ENCODE measurements at places on chromosomes 16 and 17.

GRCh38 chr17:3036800-3037199 lies 26.6 kb downstream of the OR1D5 start:
- no peak for ATAC-seq

GRCh38 chr17:35653619-35654361 lies 66.7 kb downstream of the AP2B1 start:
- ATAC-seq = no peak

GRCh38 chr16:53509906-53510703 lies 7.1 kb upstream of the AKTIP start:
- ATAC-seq = peak; percentile 82

- ATAC-seq = peak; percentile 89
Observed at GRCh38 chr17:42744283-42744805, 496 bp downstream of the EZH1 start.

DNA sequence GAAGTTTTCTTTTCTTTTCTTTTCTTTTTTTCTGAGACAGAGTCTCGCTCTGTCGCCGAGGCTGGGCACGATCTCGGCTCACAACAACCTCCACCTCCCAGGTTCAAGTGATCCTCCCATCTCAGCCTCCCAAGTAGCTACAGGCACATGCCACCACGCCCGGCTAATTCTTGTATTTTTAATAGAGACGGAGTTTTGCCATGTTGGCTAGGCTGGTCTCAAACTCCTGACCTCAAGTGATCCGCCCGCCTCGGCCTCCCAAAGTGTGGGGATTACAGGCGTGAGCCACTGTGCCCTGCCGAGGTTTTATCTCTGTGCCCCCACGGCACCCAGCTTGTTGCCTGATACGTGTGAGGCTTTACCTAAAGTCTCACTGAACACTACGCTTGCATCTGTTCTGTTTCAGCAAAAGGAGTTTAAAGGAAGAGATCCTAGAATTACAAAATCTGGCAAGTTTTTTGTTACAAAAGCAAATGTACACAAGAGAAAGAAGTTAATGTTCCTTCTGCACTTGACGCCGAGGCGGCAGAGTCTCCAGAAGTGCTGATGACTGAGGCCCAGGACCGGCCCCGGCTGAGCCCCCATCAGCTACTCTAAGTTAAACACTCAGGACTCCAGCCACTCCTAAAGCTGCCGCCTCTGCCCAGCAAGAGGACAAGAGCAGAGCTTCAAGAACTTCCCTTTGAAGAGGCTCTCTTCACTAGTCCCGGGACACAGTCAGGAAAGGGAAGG lies 9.2 kb downstream of the ABCA3 start:
- no peak for ATAC-seq

DNA sequence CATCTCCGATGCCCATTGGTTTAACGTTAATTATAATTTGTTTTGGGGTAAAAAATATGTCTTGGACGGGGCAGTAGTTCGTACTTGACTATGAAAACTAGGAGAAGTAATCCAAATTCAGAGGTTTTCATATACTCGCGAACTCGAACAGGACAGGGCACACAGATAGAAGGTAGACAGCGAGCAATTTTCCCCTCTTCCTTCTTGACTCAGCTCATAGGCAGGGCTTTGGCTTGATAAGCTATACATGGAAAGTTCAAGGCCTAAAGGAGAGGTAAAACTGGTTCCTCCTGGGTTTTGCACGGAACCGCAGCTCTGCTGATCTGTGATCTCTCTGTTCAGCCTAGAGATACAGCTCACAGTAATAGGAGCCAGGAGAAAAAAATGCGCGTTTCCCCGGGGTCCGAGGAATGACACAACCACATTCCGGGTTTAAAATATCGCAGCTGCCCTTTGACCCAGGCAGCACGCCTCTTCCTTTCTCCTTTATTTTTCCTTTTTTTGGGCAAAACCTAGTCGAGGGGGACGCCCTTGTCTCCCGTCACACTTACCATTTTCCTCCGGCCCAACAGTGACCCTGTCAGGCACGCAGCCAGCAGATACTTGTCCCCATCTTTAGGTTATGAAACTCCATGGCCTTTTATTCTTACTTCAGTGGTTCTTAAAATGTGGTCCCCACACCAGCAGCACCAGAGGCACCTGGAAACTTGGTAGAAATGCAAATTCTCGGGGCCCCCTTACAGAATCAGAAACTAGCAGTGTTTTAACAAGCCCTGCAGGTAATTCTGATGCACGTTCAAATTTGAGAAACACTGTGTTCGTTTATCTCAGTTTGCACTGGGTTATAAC lies 1.7 kb upstream of the LASP1 start:
- ATAC-seq = peak; percentile 7

- no peak for ATAC-seq
Observed at GRCh38 chr16:60811051-60811608, 1225.1 kb downstream of the CDH8 start.

DNA sequence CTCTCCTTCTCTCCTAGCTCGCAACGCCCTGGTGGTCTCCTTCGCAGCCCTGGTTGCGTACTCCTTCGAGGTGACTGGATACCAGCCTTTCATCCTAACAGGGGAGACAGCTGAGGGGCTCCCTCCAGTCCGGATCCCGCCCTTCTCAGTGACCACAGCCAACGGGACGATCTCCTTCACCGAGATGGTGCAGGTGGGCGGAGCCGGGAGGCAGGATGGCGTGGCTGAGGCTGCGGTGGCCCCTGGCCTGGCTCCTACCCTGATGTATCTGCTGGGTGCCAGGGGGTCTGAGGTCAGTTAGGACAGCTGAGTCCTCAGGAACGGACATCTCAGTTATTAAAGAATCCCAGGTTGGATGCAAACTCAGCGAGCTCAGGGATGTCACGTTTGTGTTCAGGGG lies 16.7 kb downstream of the SLC26A11 start:
- ATAC-seq = no peak

GRCh38 chr17:8060274-8060673 lies 21.4 kb downstream of the ALOX15B start:
- ATAC-seq = peak; percentile 38

- ATAC-seq = no peak
Observed at GRCh38 chr17:40317345-40317873, 8.4 kb downstream of the RARA start.

DNA sequence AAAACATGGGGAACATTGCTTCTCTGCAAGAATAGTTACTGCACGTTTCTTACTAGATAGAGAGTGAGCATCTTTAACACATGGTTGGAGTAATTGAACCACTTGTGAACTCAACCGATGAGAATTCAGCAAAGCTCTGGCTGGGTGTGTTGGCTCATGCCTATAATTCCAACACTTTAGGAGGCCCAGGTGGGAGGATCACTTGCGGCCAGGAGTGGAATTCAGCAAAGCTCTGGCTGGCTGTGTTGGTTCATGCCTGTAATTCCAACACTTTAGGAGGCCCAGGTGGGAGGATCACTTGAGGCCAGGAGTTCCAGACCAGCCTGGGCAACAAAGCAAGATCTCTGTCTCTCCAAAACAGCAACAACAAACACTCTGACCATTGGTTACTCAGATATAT lies 865.9 kb downstream of the KCNJ2 start:
- ATAC-seq = no peak

DNA sequence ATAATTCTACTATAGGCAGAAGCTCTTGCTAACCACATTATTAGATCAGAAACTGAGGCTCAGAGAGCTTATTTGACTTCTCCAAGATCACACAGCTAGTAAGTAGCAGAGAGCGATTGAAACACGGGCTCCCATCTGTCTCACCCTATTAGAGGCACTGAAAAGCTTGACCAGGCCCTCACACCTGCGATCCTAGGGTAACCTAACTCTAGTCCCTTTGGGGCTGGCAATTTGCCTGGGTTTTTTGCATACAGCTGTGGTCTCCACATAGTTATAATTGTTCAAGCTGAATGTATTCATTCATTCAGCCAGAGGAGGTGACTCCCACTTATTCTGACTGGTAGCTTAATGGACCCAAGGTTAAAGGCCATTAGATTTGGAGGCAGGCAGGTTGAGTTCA lies 121.2 kb downstream of the ANKFN1 start:
- ATAC-seq = no peak

DNA sequence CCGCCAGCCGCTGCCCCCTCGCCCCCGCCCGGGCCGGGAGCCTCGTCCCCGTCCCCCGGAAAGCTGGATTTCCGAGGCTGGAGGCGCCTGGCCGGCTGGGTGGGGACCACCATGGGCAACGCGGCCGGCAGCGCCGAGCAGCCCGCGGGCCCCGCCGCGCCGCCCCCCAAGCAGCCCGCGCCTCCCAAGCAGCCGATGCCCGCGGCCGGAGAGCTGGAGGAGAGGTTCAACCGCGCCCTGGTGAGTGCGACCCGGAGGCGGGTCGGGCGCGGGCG lies 266 bp downstream of the FMNL1 start:
- no peak for ATAC-seq

DNA sequence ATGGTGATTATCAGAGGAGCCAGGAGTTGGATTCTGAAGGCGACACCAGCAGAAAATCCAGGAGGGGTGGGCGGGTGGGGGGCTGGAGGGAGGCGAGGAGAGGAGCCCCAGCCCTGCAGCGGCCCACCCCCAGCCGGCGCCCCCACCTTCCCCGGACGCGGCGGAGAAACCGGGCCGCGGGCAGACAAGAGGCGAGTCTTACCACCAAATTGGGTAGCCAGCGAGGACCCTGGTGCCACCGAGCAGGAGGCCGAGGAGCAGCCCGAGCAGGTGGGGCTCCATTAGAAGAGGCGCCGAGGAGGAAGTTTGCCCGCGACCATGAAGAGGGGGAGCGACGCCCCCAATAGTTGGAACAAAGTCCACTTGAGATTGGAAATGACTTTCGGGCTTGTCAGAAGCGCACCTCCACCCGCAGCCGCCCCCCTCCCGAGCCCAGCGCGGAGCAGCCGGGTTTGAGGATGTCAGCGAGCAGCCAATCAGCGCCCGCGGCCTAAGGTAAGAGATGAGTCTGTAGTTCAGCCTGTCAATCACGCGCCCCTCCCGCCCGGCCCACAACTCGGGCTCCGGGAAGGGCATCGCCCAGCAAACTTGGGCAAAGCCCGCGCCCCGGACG lies at the start of gene WNT3:
Gene WNT3, minus strand, starts transcription at position 377 of the 613 bp plus-strand sequence. Its CDS starts 95 bp downstream, at position 282.
- no peak for ATAC-seq

GRCh38 chr16:7689234-7689633 lies 356.6 kb downstream of the RBFOX1 start:
- ATAC-seq = no peak

DNA sequence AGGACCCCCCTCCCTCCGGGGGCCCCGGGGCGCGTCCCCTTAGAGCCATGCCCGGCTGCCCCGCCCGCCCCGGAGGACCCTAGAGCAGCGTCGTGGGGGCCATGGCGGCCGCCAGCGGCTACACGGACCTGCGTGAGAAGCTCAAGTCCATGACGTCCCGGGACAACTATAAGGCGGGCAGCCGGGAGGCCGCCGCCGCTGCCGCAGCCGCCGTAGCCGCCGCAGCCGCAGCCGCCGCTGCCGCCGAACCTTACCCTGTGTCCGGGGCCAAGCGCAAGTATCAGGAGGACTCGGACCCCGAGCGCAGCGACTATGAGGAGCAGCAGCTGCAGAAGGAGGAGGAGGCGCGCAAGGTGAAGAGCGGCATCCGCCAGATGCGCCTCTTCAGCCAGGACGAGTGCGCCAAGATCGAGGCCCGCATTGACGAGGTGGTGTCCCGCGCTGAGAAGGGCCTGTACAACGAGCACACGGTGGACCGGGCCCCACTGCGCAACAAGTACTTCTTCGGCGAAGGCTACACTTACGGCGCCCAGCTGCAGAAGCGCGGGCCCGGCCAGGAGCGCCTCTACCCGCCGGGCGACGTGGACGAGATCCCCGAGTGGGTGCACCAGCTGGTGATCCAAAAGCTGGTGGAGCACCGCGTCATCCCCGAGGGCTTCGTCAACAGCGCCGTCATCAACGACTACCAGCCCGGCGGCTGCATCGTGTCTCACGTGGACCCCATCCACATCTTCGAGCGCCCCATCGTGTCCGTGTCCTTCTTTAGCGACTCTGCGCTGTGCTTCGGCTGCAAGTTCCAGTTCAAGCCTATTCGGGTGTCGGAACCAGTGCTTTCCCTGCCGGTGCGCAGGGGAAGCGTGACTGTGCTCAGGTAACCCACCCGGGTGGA lies 759 bp downstream of the ALKBH5 start:
- no peak for ATAC-seq

DNA sequence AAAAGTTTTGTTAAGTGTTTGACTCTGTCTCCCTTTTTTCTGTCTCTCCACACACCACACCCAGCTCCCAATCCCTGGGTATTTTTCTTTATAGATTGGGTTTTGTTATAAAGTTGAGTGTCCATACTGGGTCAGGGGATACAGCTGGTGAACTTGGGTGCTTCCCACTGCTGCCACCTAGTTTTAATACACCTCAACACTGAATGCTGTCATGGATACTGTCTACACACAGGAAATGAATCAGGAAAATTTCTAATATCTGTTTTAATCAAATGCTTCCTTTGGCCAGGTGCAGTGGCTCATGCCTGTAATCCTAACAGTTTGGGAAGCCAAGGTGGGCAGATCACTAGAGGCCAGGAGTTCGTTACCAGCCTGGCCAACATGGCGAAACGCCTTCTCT lies 5.3 kb upstream of the TAOK1 start:
- ATAC-seq = no peak

- ATAC-seq = no peak
Observed at GRCh38 chr16:83247767-83248372, 559.9 kb upstream of the HSBP1 start.

DNA sequence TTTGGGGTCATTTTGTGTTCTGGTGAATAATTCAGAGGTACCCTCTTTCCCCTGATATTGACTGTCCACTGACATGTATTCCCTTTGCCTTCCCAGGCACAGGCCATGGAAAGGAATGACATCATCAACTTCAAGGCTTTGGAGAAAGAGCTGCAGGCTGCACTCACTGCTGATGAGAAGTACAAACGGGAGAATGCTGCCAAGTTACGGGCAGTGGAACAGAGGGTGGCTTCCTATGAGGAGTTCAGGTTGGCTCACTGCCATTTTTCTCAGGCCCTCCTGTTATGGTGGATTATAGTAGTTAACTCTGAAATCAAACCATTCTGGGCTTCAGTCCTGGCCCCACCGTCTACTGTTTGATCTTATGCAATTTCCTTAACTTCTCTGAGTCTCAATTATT lies 1.6 kb upstream of the EFTUD2 start:
- peak; percentile 39 for ATAC-seq

DNA sequence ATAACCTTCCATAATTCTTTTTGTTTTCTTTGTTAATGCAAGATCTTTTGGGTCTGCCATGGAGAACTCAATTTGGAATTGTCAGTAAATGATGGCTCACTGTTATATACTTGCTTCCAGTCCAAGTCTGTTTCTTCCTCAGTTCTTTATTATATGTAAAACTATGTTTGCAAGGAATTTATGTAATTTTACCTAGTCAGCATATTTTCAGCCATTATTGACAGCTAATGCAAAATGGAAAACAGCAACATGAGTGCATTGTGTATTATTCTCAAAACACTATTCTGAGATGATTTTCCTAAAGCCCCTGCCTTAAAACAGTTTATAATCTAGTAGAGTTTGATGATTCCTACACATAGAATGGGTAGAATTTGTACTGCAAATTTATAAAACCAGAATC lies 167.5 kb downstream of the TANC2 start:
- ATAC-seq = no peak

GRCh38 chr17:48611681-48612455 lies 1.1 kb upstream of the HOXB7 start:
- ATAC-seq = no peak

Measured in gastroesophageal sphincter (tissue), 4 donors.